ENCODE measurements at places on chromosomes 6 and 20. TPM values are rescaled to one million over a fixed set of nuclear protein-coding genes. Genes with fewer than 3 reads are reported as not detected.

GRCh38 chr6:106490974-106491373, 130.5 kb downstream of the CRYBG1 start:
- no peaks in the 10 kb centered on the region for H3K27me3 ChIP-seq
- no peaks in the 10 kb centered on the region for H3K36me3 ChIP-seq
- H3K4me1 ChIP-seq, result no peaks in the 10 kb centered on the region
- DNase-seq, result no peak
- no peak overlapping the region for H3K4me3 ChIP-seq

The PNPLA1 gene
- not detected for total RNA-seq

The OVOL2 gene
- not detected for total RNA-seq

- no peaks in the 10 kb centered on the region for H3K27me3 ChIP-seq
- peaks cover 29% of the 10 kb centered on the region for H3K4me1 ChIP-seq
- DNase-seq, result no peak
- no peak overlapping the region for H3K27ac ChIP-seq
- no peak overlapping the region for H3K4me3 ChIP-seq
- no peaks in the 10 kb centered on the region for H3K36me3 ChIP-seq
Measured at GRCh38 chr6:111713236-111713635, 107.6 kb upstream of the TRAF3IP2 start.

DNA sequence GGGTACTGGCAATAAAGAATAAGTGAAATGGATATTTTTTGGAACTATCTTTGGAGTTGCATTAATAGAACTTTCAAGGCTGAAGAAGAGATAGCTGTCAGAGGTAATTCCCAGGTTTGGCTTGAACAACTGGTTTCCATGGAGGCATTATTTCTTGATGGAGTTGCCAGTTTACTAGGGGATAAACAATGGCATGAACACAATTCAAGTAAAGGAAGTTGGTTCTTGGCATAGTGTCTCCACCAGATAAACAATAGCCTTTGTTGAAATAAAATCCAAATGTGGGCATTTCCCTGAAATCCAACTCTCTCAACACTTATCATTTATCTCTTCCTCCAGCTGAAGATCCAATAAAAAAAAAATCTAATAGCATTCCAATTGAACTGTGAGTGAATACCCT, 454.9 kb downstream of the C6orf118 start:
- no peak overlapping the region for H3K27ac ChIP-seq
- DNase-seq, result no peak
- no peak overlapping the region for H3K4me3 ChIP-seq
- no peaks in the 10 kb centered on the region for H3K27me3 ChIP-seq

GRCh38 chr6:150245148-150245935, 102.5 kb downstream of the PPP1R14C start:
- no peak for DNase-seq
- no peak overlapping the region for H3K4me3 ChIP-seq
- H3K36me3 ChIP-seq, result no peaks in the 10 kb centered on the region
- H3K27ac ChIP-seq, result no peak overlapping the region
- H3K4me1 ChIP-seq, result peaks cover 10% of the 10 kb centered on the region

GRCh38 chr20:11168026-11168425, 494.2 kb upstream of the JAG1 start:
- no peaks in the 10 kb centered on the region for H3K36me3 ChIP-seq
- DNase-seq, result no peak

The GNMT gene
- total RNA-seq, result not detected

- H3K36me3 ChIP-seq, result no peaks in the 10 kb centered on the region
- no peak overlapping the region for H3K27ac ChIP-seq
- no peaks in the 10 kb centered on the region for H3K4me1 ChIP-seq
- no peak overlapping the region for H3K4me3 ChIP-seq
- DNase-seq, result no peak
- H3K27me3 ChIP-seq, result no peaks in the 10 kb centered on the region
Measured at GRCh38 chr6:144667532-144668503, 382.7 kb downstream of the UTRN start.

DNA sequence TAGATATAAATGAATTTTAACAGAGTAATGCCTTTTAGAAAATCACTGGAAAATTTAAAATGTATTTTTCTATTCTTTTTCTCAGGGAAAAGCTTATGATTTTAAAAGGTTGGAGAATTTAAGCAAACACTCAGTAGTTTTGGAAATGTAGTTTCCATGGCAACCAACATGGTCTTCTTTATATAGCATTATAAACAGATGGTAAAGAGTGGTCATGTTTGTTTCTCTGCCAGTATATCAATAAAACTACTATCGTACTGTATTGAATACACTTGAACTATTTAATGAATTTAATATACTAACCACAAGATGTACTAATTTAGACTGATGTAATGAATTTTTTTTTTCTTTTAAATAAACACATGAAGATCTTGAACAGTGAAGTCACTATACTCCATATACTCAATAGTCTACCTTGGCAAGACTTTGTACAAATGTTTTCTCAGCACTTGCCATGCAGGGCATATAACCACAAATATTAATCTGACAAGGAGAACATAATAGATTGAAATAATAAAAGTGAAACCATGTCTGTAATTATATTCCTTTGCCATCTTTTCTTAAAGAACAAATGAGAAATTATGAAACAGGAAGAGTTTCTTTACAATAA, 105.5 kb downstream of the PDSS2 start:
- no peaks in the 10 kb centered on the region for H3K4me1 ChIP-seq
- H3K27me3 ChIP-seq, result no peaks in the 10 kb centered on the region
- no peak overlapping the region for H3K27ac ChIP-seq

The HLA-DRB1 gene
- 24.0 TPM for total RNA-seq

GRCh38 chr6:25893778-25894177, 19.7 kb upstream of the SLC17A3 start:
- DNase-seq, result no peak
- H3K4me3 ChIP-seq, result no peak overlapping the region
- no peaks in the 10 kb centered on the region for H3K4me1 ChIP-seq
- H3K36me3 ChIP-seq, result no peaks in the 10 kb centered on the region
- H3K27ac ChIP-seq, result no peak overlapping the region

Data from sigmoid colon (tissue), 7 donors.